Myocyte (in vitro differentiated cells): ENCODE measurements at places on chromosomes 3 and 15. TPM values are rescaled to one million over a fixed set of nuclear protein-coding genes. Genes with fewer than 3 reads are reported as not detected.

DNA sequence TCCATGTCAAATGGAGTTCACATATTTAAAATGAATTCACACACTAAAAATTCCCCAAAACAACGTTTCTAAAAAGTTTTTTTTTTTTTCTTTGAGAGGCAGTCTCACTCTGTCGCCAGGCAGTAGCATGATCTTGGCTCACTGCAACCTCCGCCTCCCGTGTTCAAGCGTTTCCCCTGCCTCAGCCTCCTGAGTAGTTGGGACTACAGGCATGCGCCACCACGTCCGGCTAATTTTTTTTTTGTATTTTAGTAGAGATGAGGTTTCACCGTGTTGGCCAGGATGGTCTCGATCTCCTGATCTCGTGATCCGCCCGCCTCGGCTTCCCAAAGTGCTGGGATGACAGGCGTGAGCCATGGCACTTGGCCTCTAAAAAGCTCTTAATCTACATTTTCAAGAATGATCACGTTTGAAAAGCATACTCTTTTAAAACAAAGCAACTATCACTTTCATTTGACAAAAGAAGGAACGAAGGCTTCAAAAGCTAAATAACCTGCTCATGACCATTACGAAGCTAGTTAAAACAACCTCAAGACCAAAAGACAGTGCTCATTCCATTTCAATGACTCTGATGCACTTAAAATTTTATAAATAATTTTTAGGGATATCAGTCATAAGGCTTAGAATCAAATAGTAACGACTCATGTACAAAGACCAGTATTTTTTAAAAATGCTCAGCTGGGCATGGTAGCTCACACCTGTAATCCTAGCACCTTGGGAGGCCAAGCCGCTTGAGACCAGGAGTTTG is 5.5 kb downstream of the UBE3A start:
- DNase-seq = no peak

The COX5A gene
- 140 and 153 TPM in 2 replicates for total RNA-seq

The GOLGA6L25 gene
- total RNA-seq = not detected in 2 replicates

GRCh38 chr15:89368566-89369223 is 34.1 kb upstream of the POLG start:
- no peak for DNase-seq

The SNX22 gene
- total RNA-seq = 0.16 TPM in 1 of 2 replicates, not detected in the other

DNA sequence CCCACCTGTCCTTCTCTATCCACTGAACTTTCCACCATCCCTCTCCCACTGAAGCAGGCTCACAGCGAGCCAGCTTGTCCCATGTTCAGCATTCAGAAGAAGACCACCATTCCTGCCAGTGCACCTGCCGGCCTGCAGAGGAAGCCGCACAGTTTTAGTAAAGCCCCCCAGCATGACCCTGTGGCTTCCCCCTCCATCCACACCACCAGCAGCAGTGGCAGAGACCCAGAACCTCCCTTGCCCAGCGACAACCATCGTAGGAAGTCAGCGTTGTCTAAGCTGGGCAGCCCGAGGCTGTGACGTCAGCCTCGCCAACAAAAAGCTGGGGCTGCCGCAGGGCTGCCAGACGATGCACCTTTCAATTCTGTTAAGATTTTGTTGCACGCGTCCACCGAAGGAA is 66.6 kb upstream of the TAMM41 start:
- no peak for DNase-seq

The GUCA1C gene
- not detected in 2 replicates for total RNA-seq

- DNase-seq = no peak
Measured at GRCh38 chr3:120615847-120616609, 19.9 kb downstream of the NDUFB4 start.

The TICRR gene
- 0.05 and 0.19 TPM in 2 replicates for total RNA-seq

DNA sequence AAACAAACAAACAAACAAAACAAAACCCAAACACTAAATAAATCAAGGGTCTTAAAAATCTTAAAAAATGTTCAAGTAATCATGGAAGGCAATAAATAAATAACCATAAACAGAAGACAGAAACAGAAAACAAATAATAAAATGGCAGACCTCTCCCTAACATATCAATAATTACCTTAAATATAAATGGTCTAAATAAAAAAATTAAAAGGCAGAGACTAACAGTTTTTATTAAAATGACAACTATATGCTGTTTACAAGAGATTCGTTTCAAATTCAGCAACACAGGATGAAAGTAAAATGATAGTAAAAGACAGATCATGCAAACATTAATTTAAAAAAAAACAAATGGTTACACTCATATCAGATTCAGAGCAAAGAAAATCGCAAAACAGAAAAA is 91.1 kb downstream of the UBE3A start:
- DNase-seq = no peak

DNA sequence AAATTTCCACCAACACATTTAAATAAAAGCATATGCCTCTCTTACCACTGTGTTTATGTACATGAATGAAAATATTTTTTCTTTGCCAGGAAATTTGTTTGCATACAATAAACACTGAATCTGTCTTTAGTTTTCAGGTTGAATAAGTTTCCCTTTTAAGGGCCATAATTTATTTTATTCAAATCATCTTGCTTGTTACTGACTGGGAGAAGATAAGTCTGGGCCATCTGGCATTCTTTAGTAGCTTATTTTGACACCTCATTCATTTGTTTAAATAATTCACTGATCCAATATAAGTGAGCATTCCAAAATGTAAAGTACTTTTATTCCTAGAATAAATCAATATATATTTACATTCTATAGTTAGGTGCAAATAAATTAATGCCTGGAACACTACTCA is 1001.3 kb downstream of the PLOD2 start:
- DNase-seq = no peak

DNA sequence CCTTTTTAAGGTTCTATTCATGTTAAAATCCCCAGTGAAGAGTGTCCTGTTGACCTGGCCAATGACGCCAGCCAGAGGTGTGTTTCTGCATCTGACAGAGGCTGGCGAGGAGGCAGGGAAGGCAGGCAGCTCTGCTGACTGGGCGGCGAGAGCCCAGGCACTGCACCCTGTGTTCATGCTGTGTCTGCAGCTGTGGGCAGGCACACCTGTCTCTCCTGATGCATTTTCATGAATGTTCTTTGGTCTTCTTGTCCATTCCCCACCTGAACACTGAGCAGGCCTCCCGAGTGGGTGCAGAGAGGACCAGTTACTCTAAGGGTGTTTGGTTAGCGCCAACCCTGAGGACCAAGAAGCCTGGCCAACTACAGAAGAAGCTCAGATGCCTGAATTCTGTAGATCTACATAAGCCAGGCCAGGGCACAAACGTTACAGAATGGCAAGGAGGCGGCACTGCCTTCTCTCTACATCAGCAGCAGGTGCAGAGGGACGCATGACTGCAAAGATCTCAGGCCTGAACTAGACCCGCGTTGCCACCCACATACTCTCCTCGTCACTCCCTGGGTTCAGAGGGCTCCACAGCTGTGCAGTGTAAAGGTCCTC is 233.7 kb downstream of the OCA2 start:
- DNase-seq = no peak

GRCh38 chr3:128152419-128153155 is 694 bp upstream of the EEFSEC start:
- DNase-seq = no peak

DNA sequence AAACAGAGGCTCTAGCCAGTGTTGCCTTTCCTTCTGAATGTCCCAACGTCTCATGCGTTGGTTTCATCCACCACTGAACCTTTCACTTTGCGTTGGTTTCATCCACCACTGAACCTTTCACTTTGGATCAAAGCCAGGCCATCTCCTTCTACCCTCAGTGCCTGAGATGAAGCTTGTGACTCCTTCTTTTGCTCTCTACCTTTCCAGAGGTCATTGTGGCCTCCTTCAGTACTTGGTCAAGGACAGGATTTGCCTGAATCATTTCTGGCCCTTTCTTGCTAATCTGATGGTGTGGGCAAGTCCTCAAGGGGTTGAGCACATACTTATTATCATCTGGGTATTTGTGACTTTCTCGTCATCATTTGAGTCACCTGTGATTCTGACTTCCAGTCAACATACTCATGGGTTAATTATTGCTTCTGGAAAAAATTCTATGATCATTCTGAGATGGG is 50.0 kb downstream of the SELENOT start:
- DNase-seq = no peak

The RPL15 gene
- total RNA-seq = 1,284 and 1,647 TPM in 2 replicates

The DUOXA2 gene
- total RNA-seq = not detected in 2 replicates

GRCh38 chr15:63982381-63982854 is 63.9 kb downstream of the DAPK2 start:
- DNase-seq = peak; percentile 59

DNA sequence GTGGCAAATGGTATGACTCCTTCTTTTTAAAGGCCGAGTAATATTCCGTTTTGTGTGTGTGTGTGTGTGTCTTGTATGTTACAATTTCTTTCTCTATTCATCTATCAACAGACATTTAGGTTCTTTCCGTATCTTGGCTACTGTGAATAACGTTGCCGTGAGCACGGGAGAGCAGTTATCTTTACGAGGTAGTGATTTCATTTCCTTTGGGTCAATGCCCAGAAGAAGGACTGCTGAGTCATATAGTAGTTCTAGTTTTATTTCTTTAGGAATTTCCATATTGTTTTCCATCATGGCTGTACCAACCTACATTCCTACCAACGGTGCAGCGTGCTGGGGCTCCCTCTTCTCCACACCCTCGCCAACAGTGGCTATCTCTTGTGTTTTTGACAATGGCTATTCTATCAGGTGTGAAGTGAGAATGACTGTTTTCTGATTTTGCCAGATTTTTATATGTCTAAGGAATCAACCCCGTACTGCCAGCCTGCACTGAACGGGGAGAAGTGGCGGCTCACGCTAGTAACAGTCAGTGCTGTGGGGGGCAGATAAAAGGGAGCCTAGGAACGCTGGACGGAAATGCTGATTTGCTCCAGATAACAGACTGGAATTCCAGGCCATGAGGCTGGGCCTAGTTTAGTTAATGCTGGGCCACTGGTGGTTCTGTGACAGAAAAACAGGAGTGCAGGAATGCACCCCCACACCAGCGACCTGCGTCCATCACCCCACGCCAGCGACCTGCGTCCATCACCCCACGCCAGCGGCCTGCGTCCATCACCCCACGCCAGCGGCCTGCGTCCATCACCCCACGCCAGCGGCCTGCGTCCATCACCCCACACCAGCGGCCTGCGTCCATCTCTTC is 168.1 kb downstream of the XXYLT1 start:
- DNase-seq = peak; percentile 54

- DNase-seq = no peak
Measured at GRCh38 chr3:156382458-156383346, 172.2 kb downstream of the SSR3 start.

The TMF1 gene
- 24.9 and 37.6 TPM in 2 replicates for total RNA-seq

GRCh38 chr3:138195481-138195880 is 8.4 kb downstream of the ARMC8 start:
- peak; percentile 41 for DNase-seq

The C3orf22 gene
- not detected in 2 replicates for total RNA-seq

GRCh38 chr15:65980824-65981456 is 111.6 kb downstream of the RAB11A start:
- peak; percentile 53 for DNase-seq

DNA sequence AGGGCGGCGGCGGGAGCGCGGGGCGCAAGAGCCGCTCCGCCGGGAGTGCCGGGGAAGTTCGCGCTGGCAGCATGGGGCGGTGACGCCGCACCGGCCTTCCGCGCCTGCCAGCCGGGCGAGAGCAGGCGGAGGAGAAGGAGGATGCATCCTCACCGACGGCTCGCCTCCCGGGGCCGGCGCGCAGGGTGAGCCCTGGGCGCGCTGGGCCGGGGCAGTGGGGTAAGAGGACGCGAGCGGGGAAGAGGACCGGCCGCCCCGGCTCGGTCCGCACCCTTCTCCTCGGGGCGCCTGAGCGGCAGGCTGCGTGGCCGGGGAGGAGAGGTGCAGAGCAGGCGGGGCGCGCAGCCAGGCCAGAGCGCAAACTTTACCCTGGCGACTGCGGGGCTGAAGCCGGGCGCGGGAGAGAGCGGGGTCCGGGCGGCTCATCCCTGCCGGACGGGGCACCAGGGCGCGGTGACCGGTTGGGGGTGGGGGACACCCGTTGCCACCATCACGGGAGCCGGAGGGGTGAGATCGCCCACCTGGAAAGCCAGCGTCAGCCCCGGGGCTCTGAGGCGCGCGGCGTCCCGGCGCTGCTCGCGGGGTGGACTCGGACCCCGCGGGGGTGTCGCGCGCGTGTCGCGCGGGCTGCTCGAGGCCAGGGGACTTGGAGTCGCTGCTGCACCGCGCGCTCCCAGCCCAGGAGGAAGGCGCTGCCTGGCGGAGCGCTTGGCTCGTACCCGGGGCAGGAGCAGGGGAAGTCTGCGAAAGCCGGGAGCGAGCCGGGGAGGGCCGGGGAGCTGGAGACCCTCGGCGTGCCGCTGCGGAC is 542 bp downstream of the GABRA5 start:
- DNase-seq = no peak

The MAP1A gene
- total RNA-seq = 332 and 364 TPM in 2 replicates

DNA sequence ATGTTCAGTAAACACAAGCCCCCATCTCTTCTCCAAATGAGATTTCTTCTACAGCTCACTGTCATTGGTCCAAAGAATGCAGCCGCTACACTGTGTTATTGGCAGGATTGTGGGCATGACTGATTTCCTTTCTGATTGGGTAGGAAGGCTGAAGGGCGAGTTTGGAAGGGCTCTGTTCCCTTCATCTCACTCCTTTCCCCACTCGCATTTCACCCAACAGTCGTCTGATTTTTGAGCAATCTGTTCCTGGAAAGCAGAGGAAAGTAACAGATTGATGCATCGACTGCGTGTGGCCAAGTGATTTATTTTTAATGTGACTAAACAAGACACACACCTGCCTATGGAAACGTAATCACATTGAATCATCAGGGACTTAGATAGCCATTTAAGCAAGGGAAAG is 55.5 kb downstream of the NOX5 start:
- DNase-seq = no peak
